ENCODE measurements at places on chromosomes 13 and 19.
A peak's percentile ranks its signal among the peaks of the same experiment; 100 is the strongest.

DNA sequence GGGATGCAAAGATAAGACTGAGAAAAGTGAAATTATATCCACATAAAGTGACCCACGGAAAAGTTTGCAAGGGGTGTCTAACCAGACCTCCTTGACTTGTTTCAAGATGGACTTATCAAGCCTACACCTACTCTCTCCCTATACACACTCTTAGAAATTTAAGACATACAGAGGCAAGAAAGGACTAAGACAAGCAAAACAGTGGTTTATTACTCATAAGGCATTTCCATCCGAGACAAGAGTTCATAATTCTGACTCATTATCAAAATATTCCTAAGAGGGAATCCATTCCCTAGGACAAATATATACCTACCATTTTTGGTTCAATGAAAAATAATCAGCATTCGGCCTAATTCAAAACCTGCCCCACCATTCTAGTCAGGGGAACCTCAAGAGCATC, 232.6 kb upstream of the GPC6 start:
- DNase-seq: no peak

- no peak for DNase-seq
These were observed 4.5 kb downstream of the ZNF787 start for GRCh38 chr19:56116606-56117005.

DNA sequence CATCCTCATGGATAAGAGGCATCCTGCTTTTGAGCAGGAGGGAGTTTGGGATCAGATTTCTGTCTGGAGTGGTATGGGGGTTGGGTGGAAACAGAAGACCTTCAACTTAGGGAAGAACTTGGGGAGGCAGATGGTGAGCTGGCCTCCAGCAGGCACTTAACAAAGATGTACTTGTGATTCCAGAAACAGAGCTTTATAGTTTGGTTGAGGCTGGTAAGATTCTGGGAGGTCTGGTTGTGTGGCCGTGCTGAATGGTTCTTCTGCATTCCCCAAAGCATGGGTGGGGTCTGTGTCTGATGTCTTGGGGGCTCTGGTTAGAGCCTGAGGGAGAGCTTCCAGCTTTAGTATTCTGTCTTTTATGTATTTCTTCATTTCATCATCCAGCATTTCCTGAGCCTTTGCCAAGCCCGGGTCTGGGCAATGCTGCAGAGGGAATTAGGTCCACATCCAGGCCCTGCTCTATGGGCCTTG, 4.8 kb downstream of the MEGF8 start:
- DNase-seq: no peak

- DNase-seq: no peak
These were observed 158.0 kb downstream of the VWA8 start for GRCh38 chr13:41802684-41803444.

GRCh38 chr19:18635831-18636182, 1.0 kb upstream of the KLHL26 start:
- DNase-seq: no peak

GRCh38 chr13:31200637-31200971, 829 bp downstream of the B3GLCT start:
- DNase-seq: peak; percentile 67

DNA sequence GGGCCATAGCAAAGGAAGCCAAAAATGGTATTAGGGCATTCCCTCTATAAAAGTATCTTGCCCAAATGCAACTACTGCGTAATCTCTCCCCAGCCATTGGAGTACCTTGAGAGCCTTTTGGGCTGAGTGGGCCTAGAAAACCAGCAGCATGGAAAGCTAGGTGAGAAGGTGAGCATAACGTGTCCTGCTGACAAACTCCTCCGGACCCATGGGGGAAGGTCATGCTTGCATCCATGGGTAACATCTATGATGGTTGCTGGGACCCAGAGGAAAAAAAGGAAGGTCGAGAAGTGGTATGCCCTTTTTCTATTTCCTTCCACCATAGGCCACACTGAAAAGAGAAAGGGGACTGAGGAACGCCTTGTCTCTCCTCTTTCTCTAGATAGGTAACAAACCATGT, 57.4 kb downstream of the ZNF728 start:
- DNase-seq: no peak

- no peak for DNase-seq
These were observed 158.1 kb downstream of the IRS2 start for GRCh38 chr13:109628251-109628699.

GRCh38 chr19:5718579-5719273, 1.2 kb downstream of the LONP1 start:
- DNase-seq: peak; percentile 11

DNA sequence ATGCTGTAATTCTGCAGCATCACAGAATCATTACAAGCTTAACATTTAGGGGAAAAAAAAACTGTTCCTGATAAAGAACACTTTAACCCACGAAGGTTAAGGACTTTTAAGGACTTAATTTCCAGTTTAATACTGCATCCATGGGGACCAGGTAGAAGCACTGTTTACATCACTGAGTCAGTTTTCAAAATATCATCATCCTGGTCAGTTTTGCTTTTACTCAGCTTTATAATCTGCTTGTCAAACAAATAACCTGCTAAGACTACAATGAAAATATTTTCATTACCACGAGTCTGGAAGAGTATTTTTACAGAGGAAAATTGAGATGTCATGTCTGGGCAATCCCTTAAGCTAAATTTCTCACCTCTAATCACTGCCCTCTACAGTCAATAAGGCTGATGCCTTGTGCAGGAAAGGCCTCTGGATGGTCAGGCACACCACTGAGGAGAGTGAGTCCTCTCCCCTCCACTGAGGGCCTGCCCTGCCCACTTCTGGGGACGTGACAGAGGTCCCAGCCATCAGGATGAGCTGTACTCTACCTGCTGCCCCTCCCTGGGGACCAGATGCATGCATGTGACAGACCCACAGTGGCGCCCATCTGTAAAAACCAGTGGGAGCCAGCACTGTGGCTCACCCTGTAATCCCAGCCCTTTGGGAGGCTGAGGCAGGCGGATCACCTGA, 31.0 kb downstream of the FOXO1 start:
- DNase-seq: no peak

DNA sequence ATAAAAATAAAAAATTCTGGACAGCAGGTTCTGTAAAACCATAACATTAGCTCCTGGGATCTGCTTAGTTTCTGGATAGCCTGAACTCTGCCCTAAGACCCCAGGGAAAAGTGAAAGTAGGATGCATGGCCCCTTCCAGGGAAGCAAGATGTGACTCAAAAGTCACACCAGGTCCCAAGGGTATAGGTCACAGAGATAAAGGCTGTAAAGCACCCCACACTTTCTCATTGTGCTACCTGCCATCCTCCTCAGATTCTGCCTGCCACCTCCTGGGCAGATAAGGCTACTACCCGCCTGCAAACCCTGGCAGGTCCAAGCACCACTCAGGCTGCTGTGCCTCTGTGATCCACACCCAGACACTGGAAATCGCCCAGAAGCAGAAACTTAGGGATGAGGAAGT, 20.6 kb downstream of the FFAR2 start:
- DNase-seq: no peak

DNA sequence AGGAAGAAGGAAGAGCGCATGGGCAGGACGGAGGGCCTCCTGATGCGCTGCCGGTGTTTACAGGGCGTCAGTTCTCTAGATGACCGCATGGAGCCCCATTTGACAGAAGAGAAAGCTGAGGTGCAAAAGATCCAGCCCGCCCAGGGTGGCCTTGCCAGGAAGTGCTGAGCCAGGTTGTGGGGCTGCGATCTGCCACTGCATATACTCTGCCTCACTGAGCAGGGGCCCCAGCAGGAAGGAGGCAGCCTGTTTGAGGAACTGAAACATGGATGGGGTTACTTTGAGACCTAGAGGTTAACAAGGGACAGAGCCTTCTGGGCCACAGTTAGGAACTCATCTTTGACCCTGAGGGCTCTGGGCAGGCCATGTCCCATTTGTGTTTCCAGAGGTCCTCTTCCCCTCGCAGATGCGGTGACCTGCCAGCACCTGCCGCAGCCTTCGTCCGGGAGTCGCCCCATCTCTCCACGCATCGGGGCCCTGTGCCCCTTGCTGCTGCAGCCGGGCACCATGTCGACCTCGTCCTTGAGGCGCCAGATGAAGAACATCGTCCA, 3.2 kb downstream of the EPN1 start:
- no peak for DNase-seq

- no peak for DNase-seq
These were observed 140.5 kb downstream of the SLC7A1 start for GRCh38 chr13:29454931-29455481.

DNA sequence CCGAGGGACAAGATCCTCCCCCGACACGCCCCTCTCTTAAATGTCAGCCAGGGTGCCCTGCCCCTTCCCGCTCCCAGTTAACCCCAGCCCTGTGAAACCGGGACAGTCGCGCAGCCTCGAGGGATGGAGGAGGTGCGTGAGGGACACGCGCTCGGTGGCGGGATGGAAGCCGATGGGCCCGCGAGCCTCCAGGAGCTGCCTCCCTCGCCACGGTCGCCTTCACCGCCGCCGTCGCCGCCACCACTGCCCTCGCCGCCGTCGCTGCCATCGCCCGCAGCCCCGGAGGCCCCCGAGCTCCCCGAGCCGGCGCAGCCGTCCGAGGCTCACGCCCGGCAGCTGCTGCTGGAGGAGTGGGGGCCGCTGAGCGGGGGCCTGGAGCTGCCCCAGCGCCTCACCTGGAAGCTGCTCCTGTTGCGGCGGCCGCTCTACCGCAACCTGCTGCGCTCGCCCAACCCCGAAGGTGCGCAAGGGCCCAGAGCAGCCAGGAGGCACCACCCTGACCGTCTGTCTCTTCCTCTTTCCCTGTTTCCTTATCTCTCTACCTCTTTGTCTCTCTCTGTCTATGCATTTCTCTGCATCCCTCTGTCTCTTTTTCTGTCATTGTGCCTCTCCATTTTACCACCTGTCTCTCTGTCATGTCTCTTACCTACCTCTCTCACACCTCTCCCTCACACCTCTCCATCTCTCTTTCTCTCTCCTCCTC, at the start of gene NCCRP1:
NCCRP1 (plus strand) TSS at position 105 of the 703 bp plus-strand sequence; CDS start at position 124, 19 bp downstream.
- no peak for DNase-seq

GRCh38 chr13:62387647-62388046, 972.0 kb upstream of the PCDH20 start:
- DNase-seq: no peak

DNA sequence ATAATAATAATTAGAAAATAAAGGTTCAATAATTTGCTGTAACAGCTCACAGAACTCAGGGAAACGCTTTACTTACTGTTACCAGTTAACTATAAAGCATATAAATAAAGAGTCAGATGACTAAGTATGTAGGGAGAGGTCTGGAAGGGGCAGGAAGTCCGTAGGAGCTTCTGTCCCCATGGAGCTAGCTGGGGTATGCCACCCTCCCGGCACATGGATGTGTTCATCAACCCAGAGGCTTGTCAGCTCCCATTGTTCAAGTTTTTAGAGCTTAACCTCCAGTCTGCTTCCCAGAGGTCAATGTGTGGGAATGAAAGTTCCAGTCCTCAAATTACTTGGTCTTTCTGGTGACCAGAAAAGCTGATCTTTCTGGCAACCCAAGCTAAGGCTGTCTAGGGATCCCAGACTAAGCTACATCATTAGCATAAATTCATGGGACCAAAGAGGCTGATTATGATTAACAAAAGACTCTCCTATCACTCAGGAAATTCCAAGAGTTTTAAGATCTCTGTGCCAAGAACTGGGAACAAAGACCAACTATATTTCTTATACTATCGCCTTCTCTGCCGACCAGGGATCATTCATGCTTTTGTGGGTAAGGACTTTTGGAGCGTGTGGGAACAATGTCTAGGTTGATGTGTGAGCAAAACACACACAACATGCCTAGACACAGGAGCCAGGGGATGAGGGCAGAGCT, 31.7 kb upstream of the ZNF507 start:
- DNase-seq: no peak

DNA sequence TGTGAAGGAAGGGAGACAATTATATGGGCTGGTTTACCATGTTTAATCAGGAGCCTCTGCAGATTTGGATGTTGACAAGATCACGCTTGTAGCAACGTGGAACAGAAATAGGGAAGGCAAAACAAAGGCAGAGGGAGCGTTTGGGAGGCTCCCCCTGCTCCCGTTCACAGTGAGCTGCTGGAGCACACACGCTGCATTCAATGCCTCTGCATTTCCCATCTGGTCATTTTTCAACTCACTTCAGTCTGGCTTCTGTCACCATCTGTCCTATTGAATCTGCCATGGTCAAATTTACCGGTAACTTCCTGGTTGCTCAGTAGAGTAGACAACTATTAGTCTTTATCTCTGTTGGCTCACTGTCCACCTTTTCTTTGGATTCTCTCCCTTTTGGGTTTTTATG, 91.0 kb downstream of the NHLRC3 start:
- DNase-seq: no peak

GRCh38 chr13:65926750-65927171, 1303.4 kb downstream of the PCDH9 start:
- DNase-seq: no peak

- DNase-seq: no peak
These were observed 20.0 kb upstream of the WTIP start for GRCh38 chr19:34461375-34462100.

DNA sequence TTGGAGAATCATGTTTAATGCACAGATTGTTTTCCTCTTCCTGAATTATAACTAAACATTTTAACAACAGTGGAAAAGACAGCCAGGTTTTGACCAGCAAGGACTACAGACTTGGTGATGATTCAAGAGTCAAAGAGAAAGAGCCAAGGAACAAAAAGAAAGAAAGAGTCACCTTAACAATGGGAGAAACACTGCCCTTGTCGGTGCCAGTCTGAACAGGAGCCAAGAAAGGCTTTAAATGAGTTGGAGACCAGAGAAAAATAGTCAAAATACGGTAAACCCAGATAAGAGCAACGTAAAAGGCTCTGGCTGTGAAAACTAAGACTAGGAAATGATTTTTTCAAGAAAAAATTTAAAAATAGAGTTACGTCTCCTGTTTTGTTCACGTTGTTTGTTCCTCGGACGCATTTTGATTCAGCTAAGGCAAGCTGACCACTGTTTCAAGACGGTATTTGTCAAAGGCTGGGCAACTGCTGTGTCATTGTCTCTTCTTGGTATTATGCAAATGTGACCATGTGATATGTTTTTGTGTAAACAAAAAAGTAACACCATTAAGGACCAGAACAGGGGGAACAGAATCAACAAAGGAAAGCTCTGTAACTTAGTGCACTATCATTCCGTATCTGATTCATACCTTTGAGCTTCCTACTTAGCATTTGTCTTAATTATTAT, 634.5 kb downstream of the LIG4 start:
- no peak for DNase-seq

DNA sequence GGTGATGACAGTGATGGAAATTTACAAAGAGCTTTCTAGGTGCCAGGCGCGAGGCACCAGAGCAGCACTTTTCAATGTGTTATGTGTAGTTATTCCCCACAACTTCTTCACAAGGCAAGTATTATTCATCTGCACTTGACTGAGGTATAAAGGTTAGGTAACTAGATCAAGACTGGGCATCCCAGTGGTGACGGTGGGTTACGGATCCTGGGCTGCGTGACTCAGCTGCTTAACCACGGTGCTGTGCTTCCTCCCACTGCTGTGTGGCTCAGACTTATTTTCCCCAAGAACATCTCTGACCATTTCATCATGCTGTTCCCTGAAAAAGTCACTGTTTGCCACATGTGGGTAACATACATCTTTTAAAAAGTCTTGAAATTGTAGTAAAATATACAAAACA, 19.3 kb downstream of the EDDM13 start:
- no peak for DNase-seq

DNA sequence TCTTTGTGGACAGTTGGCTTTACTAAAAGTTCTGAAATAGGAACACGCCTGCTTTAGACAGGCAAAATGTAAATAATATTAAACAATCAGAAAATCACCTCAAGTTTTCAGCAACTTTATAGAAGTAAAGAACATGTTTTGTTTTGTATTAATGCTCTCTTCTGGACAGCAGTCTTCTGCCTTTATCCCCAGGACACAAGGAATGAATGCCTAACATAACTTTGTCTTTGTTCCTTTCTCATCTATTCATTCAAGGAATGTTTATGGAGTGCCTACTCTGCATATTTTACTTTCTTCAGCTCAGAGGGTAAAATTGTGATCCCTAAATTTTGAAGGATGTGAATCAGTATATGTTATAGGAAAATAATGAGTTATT, 325.4 kb downstream of the FOXO1 start:
- DNase-seq: no peak
